ENCODE measurements at places on chromosomes 3 and 15.

GRCh38 chr15:26628071-26628470 is 144.8 kb downstream of the GABRB3 start:
- DNase-seq: no peak

DNA sequence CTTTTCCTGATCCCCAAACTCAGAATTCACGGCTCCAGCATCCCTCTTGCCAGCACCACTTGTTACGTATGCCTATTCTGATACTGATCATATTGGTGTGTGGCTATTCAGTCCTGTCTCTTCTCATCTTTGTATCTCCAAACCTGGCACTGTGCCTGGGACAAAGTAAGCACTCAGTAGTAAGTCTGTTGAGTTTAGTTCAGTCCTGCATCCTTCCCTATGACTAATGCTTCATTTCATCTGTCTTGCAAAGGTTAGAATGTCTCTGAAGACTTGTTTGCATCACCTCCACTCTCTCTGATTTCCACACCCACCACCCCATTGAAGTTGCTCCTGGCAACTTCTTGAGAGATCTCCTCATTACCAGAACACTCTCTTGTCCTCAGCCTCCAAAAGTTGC is 80.3 kb downstream of the HMG20A start:
- DNase-seq: no peak

DNA sequence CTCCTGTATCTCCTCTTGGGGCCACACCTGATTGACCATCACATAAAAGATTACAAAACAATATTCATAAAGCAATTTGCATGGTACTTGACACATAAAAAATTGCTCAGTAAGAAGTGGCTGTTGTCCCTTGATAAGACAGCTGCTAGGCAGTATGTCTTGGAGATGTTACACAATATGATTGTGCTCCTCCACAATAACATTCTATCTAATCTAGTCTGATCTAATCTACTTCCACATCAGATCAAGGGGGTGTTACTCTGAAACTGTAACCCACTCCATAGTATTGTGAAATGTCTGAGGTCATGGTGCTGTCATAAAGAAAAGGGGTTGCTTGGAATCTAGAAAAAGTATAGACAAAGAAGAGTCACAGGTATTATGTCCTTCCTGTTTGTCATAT is 23.4 kb upstream of the AQP9 start:
- DNase-seq: no peak

DNA sequence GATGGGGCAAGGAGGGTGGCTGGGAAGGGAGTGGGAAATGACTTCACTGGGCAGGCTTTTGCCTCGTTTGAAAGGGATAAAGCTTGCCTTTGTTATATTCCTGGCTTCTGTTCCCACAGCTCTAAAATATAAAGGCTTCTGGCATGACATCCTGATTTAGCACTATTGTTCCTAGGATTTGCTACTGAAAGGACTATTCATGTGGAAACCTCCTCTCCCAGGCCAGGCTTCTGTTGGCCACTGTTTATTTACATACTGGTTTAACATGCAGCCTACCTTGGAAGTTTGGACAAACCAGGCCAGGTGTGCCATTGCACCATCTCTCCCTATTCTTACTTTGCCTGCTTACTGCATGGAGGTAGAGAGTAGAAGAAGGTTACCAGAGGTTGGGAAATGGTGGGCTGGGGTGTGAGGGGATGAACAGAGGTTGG is 2.4 kb upstream of the LMCD1 start:
- no peak for DNase-seq

DNA sequence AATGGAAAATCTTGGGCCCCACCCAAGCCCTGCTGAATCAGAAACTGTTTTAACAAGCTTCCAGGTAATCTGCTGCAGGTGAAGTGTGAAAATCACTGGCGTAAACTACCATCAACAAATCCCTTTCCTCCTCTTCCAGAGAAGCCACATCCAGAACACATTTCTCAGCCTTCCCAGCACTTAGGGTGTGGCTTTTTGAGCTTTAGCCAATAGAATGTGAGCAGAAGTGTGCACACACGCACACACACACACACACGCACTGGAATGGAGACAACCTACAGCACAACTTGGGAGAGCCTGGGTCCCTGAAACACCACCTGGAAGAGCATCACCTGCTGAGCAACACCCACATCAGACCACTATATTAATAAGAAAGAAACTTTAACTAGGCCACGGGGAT is 98.6 kb downstream of the OSBPL10 start:
- DNase-seq: no peak

- no peak for DNase-seq
These were observed 159.8 kb upstream of the TSC22D2 start for GRCh38 chr3:150248116-150248887.

GRCh38 chr3:37993820-37994638 is 3.4 kb downstream of the VILL start:
- peak; percentile 43 for DNase-seq
